ENCODE measurements at places on chromosomes 5 and 9.

DNA sequence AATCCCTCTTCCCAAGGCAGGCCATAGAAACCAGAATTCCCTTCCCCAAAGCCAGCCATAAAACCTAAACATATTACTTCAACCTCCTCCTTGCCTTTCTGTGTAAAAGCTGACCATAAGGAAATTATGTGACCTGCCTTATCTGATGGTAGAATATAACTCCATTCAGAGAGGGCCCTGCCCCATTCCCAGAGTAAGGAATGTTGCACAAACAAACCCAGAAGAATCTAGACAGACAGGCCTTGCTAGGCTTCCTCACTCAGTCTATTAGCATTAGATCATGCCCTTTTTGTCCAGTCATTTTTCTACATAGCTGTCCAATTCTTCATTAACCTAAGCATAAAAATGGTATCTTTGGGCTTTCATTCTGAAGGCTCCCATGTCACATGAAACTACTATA is 17.8 kb upstream of the IFNB1 start:
- DNase-seq = no peak

DNA sequence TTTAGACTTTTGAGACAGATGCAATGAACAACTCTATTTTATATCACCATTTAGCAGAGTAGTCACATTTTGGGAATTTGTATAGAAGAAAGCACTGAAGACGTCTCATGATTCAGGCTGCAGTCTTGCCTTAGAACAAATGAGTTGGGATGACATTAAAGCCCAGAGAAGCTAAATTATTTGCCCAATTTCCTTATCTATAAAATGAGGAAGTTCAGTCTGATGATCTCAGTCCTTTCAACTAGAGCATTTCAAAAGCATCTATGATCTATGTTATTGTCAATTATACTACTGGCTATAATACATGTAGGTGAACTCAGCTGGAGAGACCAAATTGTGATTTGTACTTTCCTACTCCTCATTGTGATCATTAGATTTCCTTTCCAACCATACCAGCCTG is 154.1 kb downstream of the OSTF1 start:
- DNase-seq = no peak

DNA sequence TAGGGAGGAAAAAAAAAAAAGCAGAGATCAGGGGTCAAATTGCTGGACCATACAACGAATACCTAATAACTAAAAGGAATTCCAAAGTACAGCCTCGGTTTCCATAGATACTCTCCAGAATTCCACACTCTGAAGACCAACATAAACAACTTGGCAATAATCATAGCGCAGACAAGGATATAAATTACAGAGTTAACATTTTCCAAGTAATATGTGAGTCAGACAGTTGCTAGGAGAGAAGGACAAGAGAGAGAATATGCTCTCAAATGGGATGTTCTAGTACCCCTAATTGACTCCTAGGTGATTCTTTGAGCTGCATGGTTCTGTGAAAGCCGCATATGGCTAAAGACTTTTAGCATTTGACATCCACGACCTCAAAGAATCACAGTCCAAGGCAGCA is 165.2 kb downstream of the FRMD3 start:
- DNase-seq = no peak

DNA sequence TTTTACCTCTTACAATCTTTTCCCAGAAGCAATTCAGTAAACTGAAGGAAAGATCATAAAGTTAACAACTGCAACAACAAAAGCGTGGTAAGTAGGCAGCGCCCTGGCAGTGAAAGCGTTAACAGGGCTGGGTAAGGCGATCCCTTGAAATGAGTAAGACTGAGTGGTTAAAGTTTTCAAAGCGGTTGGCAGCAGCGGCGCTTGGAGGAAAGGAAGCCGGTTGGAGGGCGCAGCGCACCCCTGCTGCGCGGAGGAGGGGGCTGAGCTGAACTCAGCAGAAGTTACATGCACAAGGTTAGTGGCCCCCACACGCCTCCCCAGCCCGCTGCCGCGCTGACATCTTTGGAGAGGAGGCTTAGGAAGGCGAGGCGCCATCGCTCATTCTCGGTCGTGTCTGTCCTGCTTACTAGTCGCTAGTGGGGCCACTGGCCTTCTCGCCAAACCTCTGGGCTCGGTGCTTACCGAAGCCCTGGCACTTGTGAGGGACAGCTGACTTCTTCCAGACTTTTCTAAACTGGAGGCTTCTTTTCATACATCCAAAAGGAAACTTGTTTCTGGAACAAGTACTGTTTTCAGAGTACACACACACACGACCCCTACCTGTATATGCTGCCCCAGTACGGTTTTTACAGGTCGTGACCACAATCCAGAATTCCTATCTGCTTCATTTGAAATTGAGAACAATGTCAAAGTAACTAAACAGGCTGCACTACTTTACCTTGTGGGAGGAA is at the start of gene SH3RF2:
Gene SH3RF2, plus strand, starts transcription at position 178 of the 731 bp plus-strand sequence. CDS start 1,351 bp downstream, outside the sequence.
- DNase-seq = no peak

DNA sequence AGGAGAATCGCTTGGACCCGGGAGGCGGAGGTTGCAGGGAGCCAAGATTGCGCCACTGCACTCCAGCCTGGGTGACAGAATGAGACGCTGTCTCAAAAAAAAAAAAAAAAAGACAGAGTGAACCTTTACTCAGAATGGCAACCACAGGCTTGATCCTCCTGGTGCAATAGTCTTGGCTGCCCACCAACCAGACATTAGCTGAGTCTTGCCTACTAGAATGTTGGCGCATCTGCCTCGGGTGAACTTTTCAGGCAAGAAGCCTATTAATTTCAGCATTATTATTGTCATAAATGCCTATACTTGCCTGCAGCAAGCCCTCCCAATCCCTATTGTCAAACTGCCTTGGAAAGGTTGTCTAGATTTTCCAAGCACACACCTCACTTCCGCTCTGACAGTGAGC is 4.2 kb downstream of the SERINC5 start:
- no peak for DNase-seq

DNA sequence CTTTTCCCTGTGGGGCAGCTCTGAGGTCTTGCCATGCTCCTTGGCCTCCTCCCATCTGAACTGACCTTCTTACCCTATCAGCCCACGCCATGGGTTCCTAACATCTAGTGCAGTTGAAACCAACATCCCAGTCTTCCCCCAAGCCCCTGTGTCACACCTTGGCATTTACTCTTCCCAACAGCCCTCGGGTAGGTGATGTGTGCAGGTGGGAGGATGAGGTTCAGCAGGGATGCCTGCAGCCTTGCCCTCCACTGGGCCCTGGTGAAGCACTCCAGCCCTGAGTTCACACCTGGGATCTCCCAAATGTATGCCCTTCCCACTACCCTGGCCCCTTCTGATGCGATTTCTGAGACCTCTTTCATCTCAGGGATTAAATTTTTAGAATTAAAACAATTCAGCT is 15.5 kb downstream of the IRX2 start:
- no peak for DNase-seq

- no peak for DNase-seq
Measured at GRCh38 chr9:129841071-129841470, 5.8 kb downstream of the USP20 start.

DNA sequence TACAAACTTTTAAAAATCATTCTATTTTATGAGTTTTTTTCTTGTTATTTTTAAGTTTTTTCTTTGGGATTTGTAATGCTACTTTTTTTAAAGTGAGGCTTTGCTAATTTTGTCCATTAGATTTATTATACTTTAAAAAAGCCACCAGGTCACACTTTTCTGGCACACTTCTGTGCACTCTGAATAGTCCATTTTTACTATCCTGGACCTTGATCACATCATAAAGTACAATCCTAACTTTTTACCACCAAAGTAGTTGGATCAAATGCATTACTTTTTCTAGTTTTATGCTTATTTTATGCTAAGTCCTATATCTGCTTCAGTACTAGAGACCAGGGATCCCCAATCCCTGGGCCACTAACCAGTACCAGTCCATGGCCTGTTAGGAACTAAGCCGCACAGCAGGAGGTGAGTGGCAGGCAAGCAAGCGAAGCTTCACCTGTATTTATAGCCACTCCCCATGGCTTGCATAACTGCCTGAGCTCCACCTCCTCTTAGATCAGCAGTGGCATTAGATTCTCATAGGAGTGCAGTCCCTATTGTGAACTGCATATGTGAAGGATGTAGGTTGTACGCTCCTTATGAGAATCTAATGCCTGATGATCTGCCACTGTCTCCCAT is 16.0 kb downstream of the FRRS1L start:
- DNase-seq = no peak

GRCh38 chr9:132595319-132595718 is 12.9 kb downstream of the BARHL1 start:
- DNase-seq = no peak

GRCh38 chr5:32027717-32028458 is 146.2 kb downstream of the GOLPH3 start:
- no peak for DNase-seq

- no peak for DNase-seq
Measured at GRCh38 chr5:176779537-176779936, 30.8 kb upstream of the UNC5A start.

GRCh38 chr9:92424340-92424739 is at the start of gene OMD:
Gene OMD (minus strand): TSS chr9:92424471. CDS start chr9:92417558, 6,913 bp downstream.
- no peak for DNase-seq

DNA sequence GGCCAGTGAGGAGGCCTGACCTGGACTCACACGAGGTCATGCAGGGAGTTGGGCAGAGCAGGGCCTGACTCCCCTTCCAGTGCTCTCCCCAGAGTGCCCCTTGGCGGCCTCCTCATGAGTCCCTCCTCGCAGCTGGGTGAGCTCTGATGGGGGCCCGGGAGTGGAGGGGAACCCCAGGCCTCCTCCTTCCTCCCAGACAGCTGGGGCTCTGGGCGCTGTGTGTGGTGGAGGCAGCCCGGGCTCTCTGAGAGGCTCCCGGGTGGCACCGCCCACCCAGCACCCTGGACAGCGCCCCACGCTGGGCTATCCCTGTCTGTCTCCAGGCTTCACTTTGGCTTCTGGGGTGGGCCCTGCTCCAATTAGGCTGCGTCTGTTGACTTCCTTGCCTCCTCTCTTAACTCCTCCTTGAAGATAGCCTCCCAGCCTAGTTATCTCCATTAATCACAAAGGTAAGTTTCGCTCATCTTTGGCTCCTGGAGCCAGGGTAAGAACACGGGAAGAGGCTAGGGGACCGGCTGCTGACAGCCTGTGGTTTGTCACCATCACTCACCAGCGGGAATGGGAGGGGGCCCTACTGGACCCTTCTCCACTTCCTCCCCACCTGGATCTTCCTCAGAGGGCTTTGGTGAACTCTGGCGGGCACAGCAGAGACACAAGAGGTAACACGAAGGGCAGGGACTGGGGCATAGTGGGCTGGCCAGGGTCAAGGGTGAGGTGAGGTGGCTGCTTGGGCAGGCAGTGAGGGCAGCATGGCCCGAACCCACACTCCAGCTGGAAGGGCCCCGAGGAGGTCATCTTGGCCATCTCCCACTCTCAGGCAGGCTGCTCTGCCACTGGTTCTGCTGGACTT is 13.1 kb downstream of the PSD2 start:
- DNase-seq = peak; percentile 73

- DNase-seq = no peak
Measured at GRCh38 chr9:27765266-27766072, 192.2 kb upstream of the C9orf72 start.

- DNase-seq = no peak
Measured at GRCh38 chr9:123493627-123494026, 137.6 kb downstream of the CRB2 start.

- no peak for DNase-seq
Measured at GRCh38 chr9:111566234-111566633, 33.2 kb downstream of the PTGR1 start.

GRCh38 chr5:164481270-164481669 is 975.9 kb downstream of the MAT2B start:
- DNase-seq = no peak

- DNase-seq = no peak
Measured at GRCh38 chr5:59517926-59518585, 375.5 kb downstream of the PDE4D start.

DNA sequence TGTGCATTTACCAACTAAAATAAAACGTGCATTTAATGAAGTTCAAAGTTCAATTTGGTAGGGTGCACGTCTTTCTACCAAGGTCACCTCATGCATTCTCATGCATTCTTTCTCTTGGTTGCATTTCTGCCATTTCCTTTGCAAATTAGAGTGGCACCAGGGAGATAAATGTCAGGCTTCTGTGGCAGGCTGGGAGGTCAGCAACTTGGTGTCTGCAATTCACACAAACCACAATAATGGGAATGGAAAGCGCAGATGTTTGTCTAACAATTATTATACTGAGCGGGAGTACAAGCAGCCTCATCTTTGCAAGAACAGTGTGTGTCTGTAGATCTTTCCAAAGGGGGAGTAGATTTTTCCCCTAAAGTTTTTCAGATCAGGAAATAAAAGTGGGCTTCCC is 411.7 kb downstream of the DMRT2 start:
- no peak for DNase-seq

DNA sequence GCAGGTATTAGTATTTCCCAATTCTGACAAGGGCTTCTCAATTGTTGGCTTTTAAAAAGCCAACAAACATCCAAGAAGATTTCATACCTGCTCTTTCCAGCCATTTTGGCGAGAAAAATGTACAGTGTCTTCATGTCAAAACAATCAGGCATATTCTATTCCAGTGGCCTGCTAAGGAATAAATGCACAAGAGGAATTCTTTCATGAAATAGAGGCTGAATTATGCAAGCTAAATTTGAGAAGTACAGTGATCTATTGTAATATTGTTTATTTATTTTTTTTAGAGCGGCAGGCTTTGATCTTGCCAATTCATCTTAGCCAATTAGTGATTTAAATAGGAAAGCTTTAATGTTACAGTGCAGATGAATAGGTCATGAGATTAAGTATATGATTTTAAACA is 49.3 kb downstream of the NLN start:
- DNase-seq = no peak

GRCh38 chr9:133711428-133712220 is 26.5 kb downstream of the SARDH start:
- no peak for DNase-seq

GRCh38 chr5:141778206-141778605 is 96.2 kb upstream of the ARAP3 start:
- peak; percentile 96 for DNase-seq

DNA sequence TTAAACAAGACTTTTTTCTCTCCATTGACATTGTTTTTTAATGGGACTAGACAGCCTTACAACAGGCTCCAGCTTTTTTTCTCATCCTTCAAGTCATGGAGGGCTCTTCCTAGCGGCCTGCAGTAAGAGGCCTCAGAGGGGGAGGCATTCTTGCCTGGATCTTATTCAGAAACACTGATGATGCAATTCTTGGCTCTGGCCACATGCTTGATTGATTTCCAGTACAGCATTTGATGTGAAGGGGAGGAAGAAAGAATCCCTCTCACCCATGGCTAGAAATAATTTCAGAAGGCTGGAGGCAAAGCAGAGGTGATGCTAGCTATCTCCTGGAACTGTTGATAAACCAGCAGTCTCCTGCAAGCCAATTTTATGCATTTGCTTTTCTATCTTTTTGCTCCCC is 324.8 kb downstream of the PRELID2 start:
- no peak for DNase-seq

DNA sequence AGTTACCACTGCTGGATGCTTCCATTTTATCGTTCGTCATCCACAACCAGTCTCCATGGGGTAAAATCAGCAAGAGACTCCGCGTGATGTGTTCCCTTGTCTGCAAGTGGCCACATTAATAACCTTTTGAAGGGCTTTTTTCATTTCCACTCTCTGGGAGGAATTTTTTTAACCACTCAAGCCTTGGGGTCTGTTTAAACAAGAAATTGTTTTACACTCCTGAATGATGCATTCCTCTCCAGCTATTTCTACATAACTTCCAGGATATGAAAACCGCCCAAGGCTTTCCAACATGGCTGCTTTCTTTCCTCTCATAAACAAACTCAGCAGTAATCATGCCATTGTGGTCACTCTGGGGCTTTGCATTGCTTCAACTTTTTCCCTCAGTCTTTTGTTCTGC is 217.2 kb upstream of the DAPK1 start:
- no peak for DNase-seq

All from Karpas-422 (cell line).